Mesenteric fat pad (tissue), 1 donor: ENCODE measurements at places on chromosomes 1 and 21. TPM values are rescaled to one million over a fixed set of nuclear protein-coding genes. Genes with fewer than 3 reads are reported as not detected.

Gene CORT
- total RNA-seq: not detected

Gene ADAM15
- 176 TPM for total RNA-seq

Gene ZNF670
- 2.8 TPM for total RNA-seq

Gene RNU1-1
- total RNA-seq: 6,165 TPM

Gene TRIM62
- total RNA-seq: 4.4 TPM

Gene PADI1
- total RNA-seq: not detected

Gene GJA8
- total RNA-seq: not detected

Gene NPHP4
- 37.6 TPM for total RNA-seq

Gene AVPR1B
- total RNA-seq: not detected

Gene HSF2BP
- 0.26 TPM for total RNA-seq

Gene SH3D21
- 2.6 TPM for total RNA-seq

Gene PALMD
- 212 TPM for total RNA-seq

Gene RGS13
- 1.0 TPM for total RNA-seq

Gene CLCA1
- 0.29 TPM for total RNA-seq

Gene PTCH2
- total RNA-seq: 0.93 TPM

Gene TMEM200B
- total RNA-seq: 15.1 TPM

Gene ETNK2
- 6.1 TPM for total RNA-seq

Gene HPCAL4
- total RNA-seq: not detected

Gene WDR64
- total RNA-seq: not detected

Gene BMP8A
- total RNA-seq: 1.6 TPM

Gene KCNA2
- total RNA-seq: 1.5 TPM

Gene LAMC1
- total RNA-seq: 370 TPM

Gene ADAM30
- not detected for total RNA-seq

Gene CASP9
- 8.6 TPM for total RNA-seq

Gene KRTAP10-9
- total RNA-seq: not detected

Gene AMIGO1
- total RNA-seq: 7.4 TPM

Gene NMNAT2
- 20.5 TPM for total RNA-seq

Gene KCND3
- 18.4 TPM for total RNA-seq

Gene SYT6
- not detected for total RNA-seq

Gene CR1L
- total RNA-seq: 0.71 TPM
